ENCODE measurements at places on chromosomes 5 and 9.

- DNase-seq: no peak
Measured at GRCh38 chr5:134000091-134000511, 4.7 kb downstream of the VDAC1 start.

DNA sequence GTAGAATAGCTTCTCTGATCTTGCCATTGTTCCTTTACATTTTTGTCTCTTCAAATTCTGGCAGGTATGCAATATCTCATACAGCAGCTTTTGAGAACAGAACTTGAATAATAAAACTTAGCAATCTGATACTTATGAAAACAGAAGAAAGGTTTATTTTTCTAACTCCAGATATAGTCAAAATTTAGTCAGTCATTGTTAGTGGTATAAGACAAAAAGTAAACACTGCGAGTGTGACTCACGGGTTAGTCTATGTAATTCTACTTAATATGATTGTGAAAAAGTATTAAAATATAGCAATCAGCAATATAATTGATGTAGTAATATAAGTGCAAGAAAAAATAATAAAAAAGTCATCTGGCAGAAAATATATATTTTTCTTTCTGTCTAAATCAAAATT is 910.4 kb downstream of the DNAH5 start:
- no peak for DNase-seq

GRCh38 chr5:88884608-88884877 is 1.6 kb upstream of the MEF2C start:
- DNase-seq: no peak

DNA sequence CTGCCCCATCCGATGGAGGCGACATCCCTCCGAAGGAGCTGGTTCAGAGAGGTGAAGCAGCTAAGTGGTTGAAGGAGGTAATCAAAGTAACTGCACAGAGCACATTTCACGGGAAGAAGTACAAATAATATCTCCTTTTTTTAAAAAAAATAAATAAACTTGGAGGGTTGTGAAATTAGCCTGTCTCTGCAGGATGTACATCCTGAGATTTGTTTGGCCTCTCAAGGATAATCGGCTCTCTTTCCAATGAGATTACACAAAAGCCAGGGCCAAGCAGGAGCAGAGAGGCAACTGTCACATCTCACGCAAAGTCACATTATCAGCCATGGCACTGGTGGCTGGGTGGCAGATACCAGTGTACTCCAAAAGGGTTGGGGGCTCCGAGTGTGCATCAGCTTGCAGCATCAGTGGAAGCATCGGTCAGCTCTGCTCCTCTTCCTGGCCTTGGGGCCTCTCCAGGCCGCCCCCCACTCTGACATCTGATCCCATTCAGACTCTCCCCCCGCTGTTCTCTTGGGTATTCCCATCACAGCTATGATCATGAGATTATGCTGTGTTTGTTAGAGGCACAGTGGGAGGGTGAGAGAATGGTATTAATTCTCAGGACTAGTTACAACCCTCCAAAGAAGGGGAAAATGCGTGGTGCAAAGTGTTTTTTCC is 109.9 kb downstream of the UGCG start:
- DNase-seq: no peak

- no peak for DNase-seq
Measured at GRCh38 chr5:157761690-157762621, 18.4 kb downstream of the LSM11 start.

DNA sequence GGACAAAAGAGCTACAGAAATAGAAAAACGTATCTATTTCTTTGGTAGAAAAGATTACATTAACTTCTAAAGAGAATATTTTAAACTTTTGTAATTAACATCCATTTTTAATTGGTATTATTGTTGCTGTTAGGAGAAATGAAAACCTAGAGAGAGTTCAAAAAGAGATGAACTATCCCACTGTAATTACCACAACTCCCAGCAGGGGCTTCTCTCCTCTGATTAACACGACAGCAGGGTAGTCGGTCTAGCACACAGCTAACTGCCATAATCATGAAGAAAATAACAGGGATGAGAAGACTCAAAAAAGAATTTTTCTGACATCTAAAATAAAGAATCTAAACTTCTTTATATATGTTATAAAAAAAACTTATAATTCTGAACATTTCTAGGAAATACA is 86.2 kb upstream of the CDH9 start:
- no peak for DNase-seq

DNA sequence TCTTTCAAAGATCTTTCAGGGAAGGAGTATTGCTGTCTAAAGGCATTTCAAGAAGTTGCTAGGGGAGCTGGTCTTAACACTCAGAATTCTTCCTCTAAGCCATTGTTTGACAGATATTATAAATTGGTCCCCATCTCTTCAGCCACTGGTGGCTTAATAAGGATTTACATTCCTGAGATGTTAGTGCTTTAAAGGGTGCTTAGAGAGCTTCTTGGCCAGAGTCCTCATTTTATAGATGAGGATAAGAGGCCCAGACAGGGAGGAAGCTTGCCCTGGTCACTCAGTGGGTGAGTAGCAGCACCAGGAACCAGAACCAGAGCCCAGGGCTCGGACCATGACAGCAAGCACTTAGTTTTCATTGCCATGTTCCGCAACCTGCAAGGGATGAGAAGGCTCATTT is 53.2 kb downstream of the GALNT10 start:
- no peak for DNase-seq

DNA sequence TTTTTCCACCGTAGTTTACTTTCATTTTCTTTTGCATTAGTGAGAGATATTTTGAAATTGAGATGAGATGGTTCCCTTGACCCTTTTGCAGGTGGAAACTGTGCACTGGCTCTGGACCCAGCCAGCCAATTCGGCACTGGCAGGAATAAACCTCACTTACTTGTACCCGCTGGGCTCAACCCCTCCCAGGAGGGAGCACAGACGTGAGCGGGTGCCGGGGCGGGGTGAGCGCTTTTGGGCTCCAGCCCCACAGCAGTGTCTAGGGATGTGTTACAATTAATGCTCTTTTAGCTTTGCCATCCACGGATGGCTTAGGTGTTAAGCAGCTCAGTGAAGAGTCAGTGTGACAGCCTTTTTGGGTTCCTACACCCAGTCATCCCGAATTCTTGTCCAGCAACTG is 766.1 kb upstream of the CHD1 start:
- no peak for DNase-seq

DNA sequence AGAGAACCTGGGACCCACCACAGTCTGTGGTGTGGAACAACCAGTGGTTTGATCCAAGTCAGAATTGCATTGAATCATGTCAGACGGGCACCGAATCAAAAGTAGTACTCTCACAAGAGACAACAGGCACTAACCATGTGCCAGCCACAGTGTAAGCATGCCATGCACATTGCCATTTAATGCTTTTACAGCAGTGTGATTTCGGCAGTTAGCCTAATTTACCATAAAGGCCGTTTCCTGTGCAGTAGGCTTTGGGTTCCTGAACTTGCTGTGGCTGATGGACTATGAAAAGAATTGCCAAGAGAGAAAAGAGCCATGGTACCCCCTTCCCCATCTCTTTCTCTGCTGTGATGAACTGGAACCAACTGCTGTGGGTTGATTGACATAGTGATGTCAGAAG is 540.6 kb downstream of the EBF1 start:
- DNase-seq: no peak

GRCh38 chr5:33268374-33268773 is 172.4 kb upstream of the TARS1 start:
- no peak for DNase-seq

Measured in coronary artery (tissue), 2 donors.